ENCODE measurements at places on chromosomes 2 and 18. TPM values are rescaled to one million over a fixed set of nuclear protein-coding genes. Genes with fewer than 3 reads are reported as not detected.

The GLI2 gene
- total RNA-seq = not detected

The DNAH7 gene
- not detected for total RNA-seq

DNA sequence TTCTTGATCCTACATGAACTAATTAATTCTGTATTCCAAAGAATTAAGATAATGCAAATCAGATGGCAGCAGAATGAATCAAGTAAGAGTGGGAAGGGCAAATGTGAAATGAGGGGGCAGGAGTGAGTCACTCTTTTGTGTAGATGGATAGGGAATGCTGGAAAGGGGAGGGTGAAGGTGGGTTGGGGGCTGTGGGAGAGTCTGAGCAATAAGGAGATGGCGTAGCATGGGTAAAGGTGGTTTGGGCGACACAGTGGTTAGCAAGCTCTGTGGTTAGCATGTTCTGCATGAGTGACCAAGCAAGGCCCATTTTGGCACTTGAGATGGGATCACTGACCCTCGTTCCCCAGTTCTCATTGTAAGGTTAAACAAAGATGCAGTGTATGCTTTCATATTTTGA, 20.4 kb downstream of the GPD2 start:
- no peak for DNase-seq

DNA sequence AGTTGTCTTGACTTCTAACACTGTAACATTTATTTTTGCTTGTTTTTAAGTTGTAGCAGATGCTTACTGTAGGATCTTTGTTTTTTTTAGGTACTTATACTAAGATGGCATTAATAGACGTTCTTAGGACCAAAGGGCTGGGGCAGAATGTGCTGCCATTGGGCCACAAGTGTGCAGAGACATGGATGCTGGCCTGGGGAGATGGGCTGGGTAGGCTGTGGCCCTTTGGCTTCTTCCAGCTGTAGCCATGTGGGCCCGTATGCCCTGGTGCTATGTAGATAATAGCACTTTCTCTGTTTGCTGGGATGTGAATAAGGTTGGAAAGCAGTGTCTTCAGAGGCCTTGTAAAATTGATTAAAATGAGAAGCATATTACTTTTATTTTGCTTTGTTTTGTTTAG, 18.8 kb downstream of the RAB31 start:
- no peak for DNase-seq

Measured in naive thymus-derived CD8-positive, alpha-beta T cell (primary cell).